ENCODE measurements at places on chromosomes 12 and 14. TPM values are rescaled to one million over a fixed set of nuclear protein-coding genes. Genes with fewer than 3 reads are reported as not detected.

SOAT2 gene
- not detected for total RNA-seq

LHX5 gene
- total RNA-seq, result 0.47 TPM

PRICKLE1 gene
- total RNA-seq, result 26.1 TPM

DNA sequence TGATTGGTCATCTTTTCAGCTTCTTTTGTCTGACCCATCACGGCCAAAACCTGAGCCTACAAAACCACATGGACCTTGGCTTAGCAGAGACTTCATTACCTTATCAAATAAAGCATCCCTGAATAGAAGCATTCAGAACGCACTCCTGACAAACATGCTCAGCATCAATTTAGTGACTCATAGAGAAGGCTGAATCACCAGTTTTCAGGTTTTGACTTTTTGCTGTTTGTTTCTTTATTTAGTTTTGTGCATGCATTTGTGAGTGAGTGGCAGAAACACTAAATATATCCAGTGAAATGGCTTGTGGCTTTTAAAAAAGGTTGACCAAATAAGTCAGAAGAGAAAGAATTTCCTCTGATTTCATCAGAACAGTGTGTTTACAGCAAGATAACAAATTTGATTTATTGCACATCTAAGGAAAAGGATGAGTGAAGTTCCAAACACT, 19.0 kb upstream of the OVCH1 start:
- no peak for DNase-seq

- no peak for DNase-seq
Observed at GRCh38 chr12:17214929-17215328, 609.0 kb upstream of the LMO3 start.

GRCh38 chr14:95675486-95675885, 10.7 kb upstream of the TCL1B start:
- no peak for DNase-seq

Measured in H1 (cell line).